ENCODE measurements at places on chromosomes 6 and 20.

- DNase-seq: no peak
Observed at GRCh38 chr6:87540539-87540938, 49.2 kb downstream of the RARS2 start.

DNA sequence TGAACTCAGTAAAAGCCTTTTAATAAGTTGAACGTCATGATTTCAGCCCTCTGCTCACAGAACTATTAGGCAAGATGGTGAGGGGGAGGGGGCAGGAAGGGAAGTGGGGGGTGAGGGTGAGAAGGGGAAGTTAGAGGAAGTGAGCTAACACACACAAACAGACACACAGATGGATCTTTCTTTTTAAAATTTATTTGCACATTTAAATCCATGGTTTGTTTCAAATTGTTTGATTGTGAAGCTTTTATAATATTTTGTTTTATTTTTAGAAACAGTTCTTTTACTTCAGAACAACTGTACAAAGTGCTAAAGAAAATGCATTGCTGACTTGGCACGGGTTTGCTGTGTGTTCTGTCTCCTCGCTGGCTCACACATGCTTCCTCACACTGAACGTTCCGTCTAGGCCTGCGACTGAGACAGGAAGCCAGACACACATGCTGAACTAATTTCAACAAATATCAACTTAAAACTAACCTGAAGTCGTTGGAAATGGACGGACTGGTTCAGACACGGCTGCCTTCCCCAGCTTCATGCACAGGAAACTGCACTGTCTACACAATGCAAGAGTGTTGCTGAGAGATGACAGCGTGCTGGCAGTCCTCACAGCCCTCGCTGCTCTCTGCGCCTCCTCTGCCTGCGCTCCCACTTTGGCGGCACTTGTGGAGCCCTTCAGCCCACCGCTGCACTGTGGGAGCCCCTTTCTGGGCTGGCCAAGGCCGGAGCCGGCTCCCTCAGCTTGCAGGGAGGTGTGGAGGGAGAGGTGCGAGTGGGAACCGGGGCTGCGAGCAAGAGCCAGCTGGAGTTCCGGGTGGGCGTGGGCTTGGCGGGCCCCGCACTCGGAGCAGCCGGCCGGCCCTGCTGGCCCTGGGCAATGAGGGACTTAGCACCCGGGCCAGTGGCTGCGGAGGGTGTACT, 8.1 kb upstream of the ZBP1 start:
- no peak for DNase-seq

- DNase-seq: no peak
Observed at GRCh38 chr6:142518126-142518525, 216.3 kb downstream of the ADGRG6 start.

DNA sequence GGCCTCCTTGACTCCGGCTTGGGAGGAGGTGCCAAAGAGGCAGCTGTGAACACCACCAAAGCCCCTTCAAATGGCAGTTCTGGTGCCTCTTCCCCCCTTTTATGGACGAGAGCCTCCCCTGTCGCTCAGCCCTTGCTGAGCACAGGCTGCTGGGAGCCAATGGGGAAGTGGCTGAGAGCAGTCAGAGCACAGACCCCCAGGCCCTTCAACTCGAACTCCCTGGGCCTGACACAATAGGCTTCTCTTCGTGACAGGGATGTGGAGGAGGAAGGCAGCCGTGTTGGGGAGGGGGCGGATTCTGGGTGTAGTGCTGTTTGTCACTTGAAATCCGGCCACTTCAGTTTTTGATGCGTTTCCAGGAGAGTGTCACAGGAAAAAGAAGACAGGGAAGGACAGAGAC, at the start of gene PDYN:
Gene PDYN, minus strand, starts transcription at position 73 of the 400 bp plus-strand sequence. CDS start 10,974 bp downstream, outside the sequence.
- no peak for DNase-seq
